ENCODE measurements at places on chromosomes 6 and 20.

DNA sequence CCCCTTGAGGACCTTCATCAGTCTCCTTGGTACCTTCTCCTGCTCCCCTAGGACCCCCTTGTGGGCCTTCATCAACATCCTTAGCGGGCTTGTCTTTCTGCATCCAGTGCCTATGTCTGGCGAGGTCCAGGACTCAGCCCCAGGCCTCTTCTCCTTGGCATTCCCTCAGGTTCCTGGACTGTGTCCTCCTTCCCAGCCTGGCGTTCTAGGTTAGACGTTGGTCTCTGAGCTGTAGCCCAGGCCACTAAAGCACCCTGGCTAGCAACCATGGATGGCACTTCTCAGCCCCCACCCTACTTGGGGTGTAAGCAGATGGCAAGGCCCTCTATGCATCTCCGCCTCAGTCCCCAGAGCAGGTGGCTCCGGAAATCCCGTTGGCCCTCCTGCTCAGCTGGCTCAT lies 51.5 kb upstream of the NNAT start:
- H3K4me1 ChIP-seq: peaks cover 6% of the 10 kb centered on the region
- DNase-seq: no peak
- no peak overlapping the region for H3K27ac ChIP-seq
- H3K36me3 ChIP-seq: no peaks in the 10 kb centered on the region

- peaks cover 1% of the 10 kb centered on the region for H3K36me3 ChIP-seq
- H3K27me3 ChIP-seq: peaks cover 11% of the 10 kb centered on the region
- H3K4me1 ChIP-seq: no peaks in the 10 kb centered on the region
- no peak for DNase-seq
- no peak overlapping the region for H3K4me3 ChIP-seq
These were observed 279.3 kb downstream of the HACE1 start for GRCh38 chr6:104580452-104580851.

- no peak overlapping the region for H3K27ac ChIP-seq
- peaks cover 36% of the 10 kb centered on the region for H3K27me3 ChIP-seq
- no peak overlapping the region for H3K4me3 ChIP-seq
- no peak for DNase-seq
- no peaks in the 10 kb centered on the region for H3K4me1 ChIP-seq
- no peaks in the 10 kb centered on the region for H3K36me3 ChIP-seq
These were observed 3.2 kb upstream of the RFPL4B start for GRCh38 chr6:112343977-112344376.

DNA sequence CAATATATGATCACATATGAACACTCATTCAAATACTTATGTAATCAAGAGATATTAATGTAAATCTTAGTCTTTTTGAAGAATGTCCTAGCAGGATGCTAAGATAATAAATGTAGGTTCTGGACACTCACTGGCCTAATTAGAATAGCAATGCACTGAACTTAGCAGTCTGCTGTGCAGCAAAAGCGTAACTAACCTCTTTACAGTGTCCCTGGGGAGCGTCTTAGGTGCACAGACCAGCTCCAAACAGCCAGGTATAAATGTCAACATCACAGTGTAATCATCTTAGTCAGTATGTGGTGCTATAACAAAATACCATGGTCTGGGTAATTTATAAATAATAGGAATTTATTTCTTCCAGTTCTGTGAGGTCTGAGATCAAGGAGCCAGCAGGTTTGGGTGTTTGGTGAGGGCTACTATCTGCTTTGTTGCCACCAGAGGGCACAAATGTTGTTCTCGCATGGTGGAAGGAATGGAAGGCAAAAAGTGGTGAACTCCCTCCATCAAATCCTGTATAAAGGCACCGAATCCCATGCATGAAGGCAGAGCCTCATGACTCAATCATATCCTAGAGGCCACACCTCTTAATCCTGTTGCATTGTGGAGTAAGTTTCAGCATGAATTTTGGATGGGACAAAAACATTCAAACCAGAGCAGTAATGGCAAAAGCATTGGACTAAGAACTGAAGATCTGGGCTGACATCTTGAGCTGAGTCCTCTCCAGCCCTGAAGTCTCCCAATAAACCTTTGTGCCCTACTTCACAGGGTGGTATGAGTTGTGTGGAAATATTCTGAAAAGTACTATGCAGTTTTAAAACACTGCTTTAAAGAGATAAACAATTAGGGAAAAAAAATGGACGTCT lies 41.8 kb upstream of the FOXO3 start:
- H3K4me3 ChIP-seq: no peak overlapping the region
- no peaks in the 10 kb centered on the region for H3K4me1 ChIP-seq
- no peak for DNase-seq
- no peaks in the 10 kb centered on the region for H3K27me3 ChIP-seq

DNA sequence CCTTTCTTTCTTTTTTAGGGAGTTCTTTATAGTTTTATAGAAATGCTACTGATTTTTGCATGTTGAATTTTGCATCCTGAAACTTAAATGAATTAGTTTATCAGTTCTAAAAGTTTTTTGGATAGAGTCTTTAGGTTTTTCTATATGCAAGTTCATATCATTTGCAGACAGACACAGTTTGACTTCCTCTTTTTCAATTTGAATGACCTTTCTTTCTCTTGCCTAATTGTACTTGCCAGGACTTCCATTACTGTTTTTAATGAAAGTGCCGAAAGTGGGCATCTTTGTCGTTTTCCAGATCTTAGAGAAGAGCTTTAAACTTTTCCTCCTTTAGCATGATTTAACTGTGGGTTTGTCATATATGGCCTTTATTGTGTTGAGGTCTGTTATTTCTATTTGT lies 21.1 kb upstream of the EDN1 start:
- no peaks in the 10 kb centered on the region for H3K4me1 ChIP-seq
- no peaks in the 10 kb centered on the region for H3K36me3 ChIP-seq
- peaks cover 19% of the 10 kb centered on the region for H3K27me3 ChIP-seq
- no peak overlapping the region for H3K27ac ChIP-seq

GRCh38 chr6:167094436-167094819 lies 28.5 kb upstream of the CCR6 start:
- no peak for DNase-seq
- peak overlapping the region; percentile 78 for H3K4me3 ChIP-seq
- peak overlapping the region; percentile 89 for H3K27ac ChIP-seq
- peaks cover 11% of the 10 kb centered on the region for H3K36me3 ChIP-seq
- H3K27me3 ChIP-seq: no peaks in the 10 kb centered on the region

- H3K4me1 ChIP-seq: peaks cover 9% of the 10 kb centered on the region
- H3K27me3 ChIP-seq: no peaks in the 10 kb centered on the region
- no peak overlapping the region for H3K4me3 ChIP-seq
- H3K36me3 ChIP-seq: peaks cover 2% of the 10 kb centered on the region
- H3K27ac ChIP-seq: no peak overlapping the region
These were observed 94.4 kb upstream of the TNFAIP3 start for GRCh38 chr6:137772541-137773250.

GRCh38 chr20:44526129-44526528 lies 4.3 kb upstream of the SERINC3 start:
- no peak overlapping the region for H3K4me3 ChIP-seq
- H3K4me1 ChIP-seq: peaks cover 14% of the 10 kb centered on the region
- no peak overlapping the region for H3K27ac ChIP-seq
- H3K27me3 ChIP-seq: no peaks in the 10 kb centered on the region
- peaks cover 11% of the 10 kb centered on the region for H3K36me3 ChIP-seq

DNA sequence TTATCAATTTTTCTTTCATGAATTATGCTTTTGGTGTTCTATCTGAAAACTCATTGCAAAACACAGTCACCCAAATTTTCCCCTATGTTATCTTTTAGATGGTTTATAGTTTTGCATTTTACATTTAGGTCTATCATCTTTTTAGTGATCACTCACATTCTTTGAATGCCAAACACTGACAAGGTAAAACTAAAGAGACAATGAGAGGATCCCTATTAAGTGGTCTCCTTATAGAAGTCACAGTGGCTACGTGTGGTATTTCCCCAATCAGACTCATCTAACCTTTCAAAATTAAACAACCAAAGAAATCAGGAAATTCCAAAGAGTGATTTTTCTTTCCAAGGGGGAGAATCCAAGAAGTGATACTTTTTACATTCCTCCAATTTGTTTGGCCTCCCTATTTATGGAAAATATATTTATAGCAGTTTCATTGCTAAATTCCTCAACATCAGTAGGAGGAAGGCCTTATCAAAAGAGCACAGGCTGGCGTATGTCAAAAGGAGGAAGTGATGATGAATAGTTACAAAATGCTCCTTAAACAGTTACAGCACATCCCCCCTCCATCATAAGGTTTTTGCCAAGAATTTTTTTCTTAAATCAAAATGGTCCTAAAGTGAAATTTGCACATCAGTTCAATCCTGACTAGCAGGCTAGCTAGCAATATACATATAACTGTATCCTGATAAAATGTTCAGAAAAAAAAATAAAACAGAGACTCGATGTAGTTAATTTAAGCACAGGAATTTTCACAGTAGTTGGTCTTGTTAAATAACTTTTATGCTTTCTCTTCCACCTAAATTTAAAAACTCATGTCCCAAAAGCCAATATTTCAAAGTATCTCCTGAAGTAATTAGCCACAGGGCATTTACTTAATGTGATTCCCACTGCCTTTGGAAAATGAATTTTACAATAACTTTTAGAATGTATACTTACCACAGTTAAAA lies 76.2 kb upstream of the IPCEF1 start:
- no peak overlapping the region for H3K4me3 ChIP-seq
- H3K27ac ChIP-seq: no peak overlapping the region
- no peak for DNase-seq
- no peaks in the 10 kb centered on the region for H3K4me1 ChIP-seq

DNA sequence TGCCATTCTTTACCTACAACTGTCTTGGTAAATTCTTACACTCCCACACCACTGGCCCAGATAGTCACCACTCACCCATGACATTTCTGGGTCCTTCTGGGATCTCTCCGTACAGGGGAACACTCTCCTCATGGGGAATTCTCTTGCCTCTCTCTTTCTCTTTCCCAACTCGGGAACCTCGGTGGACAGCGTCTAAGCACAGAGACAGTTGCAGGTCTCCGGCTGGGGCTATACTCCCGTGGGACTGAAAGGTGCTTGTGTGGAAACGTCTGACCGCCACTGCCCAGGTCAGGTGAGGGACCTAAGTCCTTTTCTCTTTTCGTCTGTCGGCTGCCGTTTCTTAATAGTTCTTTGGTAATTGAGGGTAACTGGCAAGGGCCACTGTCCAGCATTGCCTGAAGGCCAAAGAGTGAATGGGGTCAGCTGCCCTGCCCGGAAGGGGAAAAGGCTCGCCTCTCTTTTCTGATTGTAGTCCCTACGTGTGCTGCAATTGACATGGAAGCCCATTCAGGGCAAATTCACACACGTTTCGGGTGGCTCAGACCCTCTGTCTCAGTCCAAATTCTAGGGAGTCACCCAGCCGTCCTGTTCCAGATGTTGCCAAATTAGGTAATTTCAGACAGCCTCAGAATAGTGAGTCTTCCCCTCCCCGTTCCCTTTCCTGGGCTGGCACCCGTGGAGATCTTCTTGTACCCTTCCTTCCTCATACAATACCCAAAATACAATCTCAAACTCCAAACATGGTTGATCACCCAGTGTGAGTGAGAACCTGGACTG lies 31.2 kb upstream of the RIPK1 start:
- no peak overlapping the region for H3K27ac ChIP-seq
- no peaks in the 10 kb centered on the region for H3K27me3 ChIP-seq
- no peaks in the 10 kb centered on the region for H3K36me3 ChIP-seq
- H3K4me1 ChIP-seq: peaks cover 5% of the 10 kb centered on the region
- DNase-seq: no peak

- H3K27me3 ChIP-seq: no peaks in the 10 kb centered on the region
- no peak overlapping the region for H3K4me3 ChIP-seq
- no peaks in the 10 kb centered on the region for H3K4me1 ChIP-seq
- no peak for DNase-seq
These were observed 220.7 kb upstream of the NOX3 start for GRCh38 chr6:155676346-155676745.

- H3K27ac ChIP-seq: no peak overlapping the region
- peaks cover 25% of the 10 kb centered on the region for H3K27me3 ChIP-seq
- H3K4me1 ChIP-seq: no peaks in the 10 kb centered on the region
- DNase-seq: no peak
- H3K4me3 ChIP-seq: no peak overlapping the region
These were observed 175.6 kb downstream of the RNF144B start for GRCh38 chr6:18562726-18563125.

DNA sequence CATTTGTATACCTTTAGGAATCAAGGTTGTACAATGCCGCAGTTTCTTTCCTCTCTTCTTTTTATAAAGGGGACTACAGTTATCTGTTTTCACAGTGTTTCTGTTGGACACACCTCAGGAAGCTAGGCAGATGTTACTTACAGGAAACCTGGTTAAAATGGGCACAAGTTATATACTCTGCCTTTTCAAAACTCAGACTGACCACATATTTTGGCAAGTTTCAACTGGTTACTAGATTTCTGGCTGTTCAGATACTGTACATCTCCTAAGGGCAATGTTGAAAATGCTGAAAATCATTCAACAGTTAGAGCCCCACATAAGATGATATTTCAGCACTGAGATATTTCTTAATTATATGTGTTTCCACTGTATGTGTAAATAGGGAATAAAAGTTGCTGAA lies 92.5 kb upstream of the SLC35B3 start:
- no peak overlapping the region for H3K4me3 ChIP-seq
- no peaks in the 10 kb centered on the region for H3K4me1 ChIP-seq
- DNase-seq: no peak
- H3K36me3 ChIP-seq: no peaks in the 10 kb centered on the region
- no peaks in the 10 kb centered on the region for H3K27me3 ChIP-seq
- H3K27ac ChIP-seq: no peak overlapping the region

- DNase-seq: no peak
- no peak overlapping the region for H3K27ac ChIP-seq
- H3K36me3 ChIP-seq: no peaks in the 10 kb centered on the region
- H3K4me3 ChIP-seq: no peak overlapping the region
- no peaks in the 10 kb centered on the region for H3K27me3 ChIP-seq
These were observed 120.2 kb downstream of the MBOAT1 start for GRCh38 chr6:20092071-20092566.

DNA sequence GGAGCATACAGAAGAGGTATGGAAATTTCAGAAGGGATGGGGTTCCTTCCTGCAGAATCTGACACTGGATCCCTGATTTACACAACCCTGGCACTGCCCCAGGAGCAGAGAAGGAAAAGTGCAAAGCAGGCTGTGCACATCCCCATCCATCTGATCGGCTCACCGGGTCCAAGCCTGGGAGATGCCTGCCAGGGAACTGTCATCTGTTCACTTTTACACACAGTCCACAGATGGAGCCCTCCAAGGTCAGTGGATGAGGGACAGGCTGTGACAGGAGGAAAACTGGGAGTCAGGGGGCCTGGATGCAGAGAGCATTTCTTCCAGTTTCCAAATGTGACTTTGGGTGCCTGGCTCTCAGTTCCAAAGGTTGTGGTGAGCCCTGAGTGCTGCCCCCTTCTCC lies 11.0 kb upstream of the SYNDIG1 start:
- H3K27ac ChIP-seq: no peak overlapping the region
- H3K36me3 ChIP-seq: no peaks in the 10 kb centered on the region
- no peak overlapping the region for H3K4me3 ChIP-seq
- H3K4me1 ChIP-seq: no peaks in the 10 kb centered on the region
- DNase-seq: no peak
